ENCODE measurements at places on chromosomes 7 and 10.

- DNase-seq: no peak
These were observed 256.2 kb downstream of the SDHAF3 start for GRCh38 chr7:97373736-97374135.

- no peak for DNase-seq
These were observed 426.3 kb upstream of the POT1 start for GRCh38 chr7:125355899-125356298.

DNA sequence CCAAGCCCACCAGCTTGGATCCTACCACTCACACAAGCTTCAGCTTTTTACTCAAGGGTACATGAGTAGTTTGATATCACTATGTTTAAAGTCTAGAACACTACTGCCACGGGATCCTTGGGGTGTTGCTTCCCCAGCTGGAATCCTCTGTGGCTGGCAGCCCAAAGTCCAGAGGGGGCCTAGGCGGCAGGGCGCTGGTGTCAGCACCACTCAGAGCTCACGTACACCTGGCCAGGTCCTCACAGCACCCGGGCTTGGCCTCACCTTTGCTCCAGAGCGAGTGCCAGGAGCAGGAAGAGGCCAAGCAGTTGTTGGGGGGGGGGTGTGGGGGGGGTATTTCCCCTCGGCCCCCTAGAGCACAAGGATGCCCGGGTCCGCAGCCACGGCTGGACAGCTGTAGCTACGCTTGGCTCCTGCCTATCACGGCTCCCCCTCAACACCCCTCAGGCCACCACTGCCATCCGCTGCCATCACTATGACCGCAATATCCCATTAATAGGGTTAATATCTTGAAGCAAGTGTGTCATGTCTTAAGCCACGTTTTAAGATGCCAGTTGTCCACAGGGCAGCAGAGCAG, 17.0 kb downstream of the ZDHHC6 start:
- no peak for DNase-seq

- no peak for DNase-seq
These were observed 73.1 kb upstream of the SAMD8 start for GRCh38 chr10:75038335-75038734.

- no peak for DNase-seq
These were observed 194.4 kb downstream of the CCSER2 start for GRCh38 chr10:84522612-84523462.

Data from stimulated activated CD8-positive, alpha-beta memory T cell treated with anti-CD3 and anti-CD28 coated beads, Interleukin-4, amount 100 ng/mL, for 1 hour (primary cell).